HTR-8/SVneo (cell line): ENCODE measurements at places on chromosomes 7 and 10.

- no peak for DNase-seq
These were observed 256.3 kb downstream of the OTUD1 start for GRCh38 chr10:23694921-23695824.

- no peak for DNase-seq
These were observed 79.9 kb downstream of the GLI3 start for GRCh38 chr7:42156967-42157721.

GRCh38 chr10:22657024-22657423, 57.4 kb downstream of the PIP4K2A start:
- DNase-seq: no peak

DNA sequence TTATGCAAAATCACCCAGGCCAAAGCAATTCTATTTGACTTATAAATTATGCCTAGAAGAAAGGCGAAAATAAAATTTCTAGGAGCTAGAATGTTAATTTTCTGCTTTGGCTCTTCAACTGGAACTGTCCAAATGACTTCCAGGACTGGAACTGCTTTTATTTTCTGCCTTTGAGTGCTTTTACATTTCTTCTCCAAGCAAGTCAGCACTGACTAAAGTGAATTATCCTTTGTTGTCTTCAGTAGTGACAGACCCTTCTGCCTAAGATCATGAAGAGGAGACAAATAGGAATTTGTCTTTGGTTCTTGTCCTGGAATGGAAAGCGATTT, 255.9 kb downstream of the DNAJB9 start:
- no peak for DNase-seq

DNA sequence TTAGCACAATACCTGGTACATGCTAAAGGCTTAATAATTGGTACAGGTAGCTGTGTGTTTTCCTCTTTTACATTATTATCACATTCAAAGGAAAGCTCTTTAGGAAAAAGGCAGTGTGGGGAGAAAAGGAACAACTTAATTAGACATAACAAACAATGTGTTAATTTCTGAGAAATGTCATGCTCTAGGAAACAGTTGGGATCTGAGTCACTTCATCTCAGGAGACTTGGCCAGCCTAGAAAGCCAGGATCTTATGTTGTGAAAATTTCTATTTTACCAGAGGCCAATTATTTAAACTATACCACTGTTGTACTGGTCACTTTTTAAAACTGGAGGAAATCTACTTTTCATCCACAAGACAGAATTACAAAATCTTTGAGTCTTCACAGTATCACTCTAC, 39.6 kb downstream of the ARMH3 start:
- no peak for DNase-seq

- DNase-seq: no peak
These were observed 378.8 kb downstream of the DPP6 start for GRCh38 chr7:154431045-154431444.

- no peak for DNase-seq
These were observed 34.6 kb downstream of the TLX1 start for GRCh38 chr10:101165736-101166135.

DNA sequence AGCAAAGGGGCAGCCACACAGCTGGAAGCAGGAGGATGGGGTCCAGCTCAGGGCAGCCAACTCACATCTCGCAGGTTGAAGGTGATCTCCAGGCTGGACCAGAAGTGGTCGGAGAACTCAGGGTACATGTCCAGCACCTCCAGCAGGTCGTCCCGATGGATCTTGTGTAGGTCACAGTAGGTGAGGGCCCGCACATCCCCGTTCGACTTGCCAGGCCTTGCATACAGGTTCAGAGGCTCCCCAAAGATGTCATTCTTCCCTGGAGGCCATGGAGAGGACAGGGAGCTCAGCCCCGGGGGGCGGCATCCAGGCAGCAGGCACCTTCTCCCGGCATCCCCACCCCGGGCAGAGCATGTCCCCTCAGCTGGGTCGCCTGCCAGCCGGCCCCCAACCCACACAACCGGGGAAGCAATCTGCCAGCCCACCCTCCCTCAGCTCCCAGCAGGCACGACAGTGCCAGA, 29.3 kb downstream of the KCNH2 start:
- DNase-seq: no peak

- DNase-seq: no peak
These were observed 33.5 kb upstream of the EXOC6 start for GRCh38 chr10:92814790-92815189.

DNA sequence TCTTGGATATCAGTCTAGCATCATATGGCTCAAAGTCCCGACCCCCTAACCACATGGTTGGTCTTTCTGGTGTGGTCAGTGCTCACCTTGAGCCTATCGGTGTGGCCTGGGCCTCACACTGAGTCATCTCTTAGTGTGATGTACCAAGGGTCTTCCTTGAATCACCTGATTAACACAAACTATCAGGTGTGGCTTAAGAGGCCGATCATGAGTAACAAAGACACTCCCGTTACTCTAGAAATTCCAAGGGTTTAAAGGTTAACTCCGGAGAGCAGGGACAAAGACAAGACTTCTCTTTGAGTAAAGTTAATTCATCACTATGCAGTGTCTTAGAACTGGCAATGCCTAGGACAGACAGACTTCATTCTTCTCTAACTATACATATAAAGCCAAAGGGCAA, 52.3 kb upstream of the ARMC3 start:
- DNase-seq: no peak

GRCh38 chr7:43377196-43377960, 205.5 kb upstream of the STK17A start:
- no peak for DNase-seq

GRCh38 chr7:36372156-36372555, 17.5 kb upstream of the ANLN start:
- DNase-seq: peak; percentile 39

DNA sequence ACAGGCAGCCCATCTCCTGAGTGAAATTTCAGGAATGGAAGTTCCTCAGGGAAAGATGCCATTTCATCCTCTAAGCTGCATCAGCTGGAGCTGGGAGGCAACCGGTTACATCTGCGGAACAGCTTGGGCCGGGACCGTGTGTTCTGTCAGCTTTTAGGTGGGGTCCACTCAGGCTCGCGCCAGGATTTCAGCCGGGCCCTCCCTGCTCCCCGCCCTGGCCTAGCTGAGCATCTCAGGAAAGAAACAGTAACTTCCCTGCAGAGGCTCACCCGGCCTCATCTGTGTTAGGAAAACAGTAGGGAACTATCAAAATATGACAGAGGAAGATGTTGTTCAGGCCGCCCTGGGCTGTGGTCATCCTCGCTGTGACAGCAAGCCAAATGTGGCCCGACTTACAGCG, 110.4 kb downstream of the TRIL start:
- no peak for DNase-seq

DNA sequence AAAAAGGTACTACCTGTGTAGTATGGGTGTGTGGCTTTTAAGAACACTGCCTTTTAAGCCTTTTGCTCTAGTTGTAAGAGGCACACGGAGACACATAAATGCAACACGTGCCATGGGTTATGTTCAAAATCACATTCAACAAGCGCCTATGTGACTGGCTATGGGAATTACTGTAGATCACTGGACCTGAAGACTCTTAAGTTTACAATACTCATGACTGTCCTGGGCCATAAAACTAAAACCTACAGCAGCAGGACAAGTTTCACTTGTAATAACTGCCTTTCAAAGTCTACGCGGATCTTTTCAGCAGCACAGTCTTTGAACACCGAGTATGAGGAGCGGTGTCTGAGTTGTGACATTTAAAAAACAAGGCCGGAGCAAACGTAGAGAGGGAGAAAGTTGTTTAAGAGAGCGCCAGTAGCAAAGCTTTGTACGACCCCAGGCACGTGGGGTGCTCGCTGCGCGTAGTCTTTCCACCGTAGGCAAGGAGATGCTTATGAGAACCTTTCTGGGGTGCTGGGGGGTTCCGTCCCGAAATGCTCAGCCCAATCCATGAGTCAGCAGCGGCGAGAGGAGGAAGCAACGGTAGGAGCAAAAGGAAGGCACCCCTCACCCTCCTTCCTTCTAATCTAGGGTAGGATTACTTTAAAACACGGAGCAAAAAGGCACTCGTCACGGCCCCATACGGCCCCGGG, 662 bp downstream of the DNAJC2 start:
- no peak for DNase-seq

DNA sequence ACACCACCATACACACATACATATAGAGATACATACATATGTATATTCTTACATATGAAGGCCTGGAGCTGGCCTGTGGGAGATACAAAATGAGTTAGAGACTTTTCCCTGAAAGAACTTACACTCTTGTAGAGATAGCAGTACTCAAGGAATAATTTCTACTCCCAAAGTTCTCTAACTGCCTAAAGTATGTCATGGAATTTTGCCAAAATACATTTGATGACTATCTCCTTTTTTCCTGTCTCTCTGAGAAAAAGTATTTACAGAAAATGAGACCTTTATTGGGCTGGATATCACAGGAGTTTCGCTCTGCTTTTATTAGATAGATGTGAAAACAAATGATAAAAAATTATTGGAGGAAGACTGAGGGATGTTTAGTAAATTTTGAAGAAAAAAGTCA, 220.1 kb downstream of the POU6F2 start:
- no peak for DNase-seq

- DNase-seq: no peak
These were observed 74.1 kb downstream of the HIPK2 start for GRCh38 chr7:139703487-139704307.

DNA sequence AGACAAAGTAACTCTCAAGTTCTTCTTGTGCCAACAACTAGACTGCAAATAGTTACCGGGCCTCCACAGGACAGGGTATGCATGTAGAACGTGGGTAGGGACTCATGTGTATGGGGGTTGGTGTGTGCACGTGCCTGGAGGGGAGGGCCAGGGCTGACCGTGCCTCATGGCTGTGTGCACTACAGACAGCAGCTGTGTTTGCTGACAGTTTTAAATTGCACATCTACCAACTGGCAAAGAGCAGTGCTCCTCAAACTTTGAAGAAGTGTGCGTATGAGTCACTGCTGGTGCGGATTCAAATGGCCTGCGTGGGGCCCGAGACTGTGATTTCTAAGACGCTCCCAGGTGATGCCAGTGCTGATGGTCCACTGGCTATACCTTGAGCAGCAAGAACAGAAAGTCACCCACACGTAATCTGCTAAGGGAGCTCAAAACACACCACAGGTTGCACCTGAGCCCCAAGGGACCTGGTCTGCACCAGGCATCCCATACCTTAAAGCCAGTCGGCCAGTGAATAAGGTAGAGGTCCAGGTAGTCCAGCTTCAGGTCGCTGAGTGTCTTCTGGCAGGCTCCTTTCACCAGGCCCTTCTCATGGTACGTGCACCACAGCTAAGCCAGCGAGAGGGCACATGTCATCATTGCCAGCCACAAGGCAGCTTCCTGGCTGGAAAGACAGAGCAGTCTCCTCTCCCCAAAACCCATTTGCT, 8.5 kb downstream of the AKR1B1 start:
- DNase-seq: no peak

GRCh38 chr7:10128748-10129147, 844.9 kb upstream of the PHF14 start:
- DNase-seq: no peak

DNA sequence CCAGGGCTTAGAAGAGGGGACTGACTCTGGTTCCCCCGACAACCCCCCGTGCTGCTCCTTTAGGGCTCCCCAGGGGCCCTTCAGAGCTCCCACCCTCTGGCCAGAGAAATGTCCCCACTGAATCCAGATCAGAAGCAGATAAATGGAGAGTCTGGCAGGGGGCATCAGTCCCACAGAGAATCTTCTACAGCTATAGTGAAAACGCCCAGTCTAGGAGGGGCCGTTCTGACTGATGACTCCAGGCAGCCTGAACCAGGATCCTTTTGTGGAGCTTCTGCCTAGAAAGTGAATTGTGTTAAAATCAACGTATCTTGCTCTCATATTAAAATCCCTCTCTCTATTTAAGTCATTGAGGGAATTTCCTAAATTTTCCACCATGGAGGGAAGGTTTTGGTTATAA, 471.4 kb downstream of the LRMDA start:
- DNase-seq: no peak
